Mesothelial cell of epicardium (in vitro differentiated cells): ENCODE measurements at places on chromosomes 1 and 21. TPM values are rescaled to one million over a fixed set of nuclear protein-coding genes. Genes with fewer than 3 reads are reported as not detected.
A peak's percentile ranks its signal among the peaks of the same experiment; 100 is the strongest.

DNA sequence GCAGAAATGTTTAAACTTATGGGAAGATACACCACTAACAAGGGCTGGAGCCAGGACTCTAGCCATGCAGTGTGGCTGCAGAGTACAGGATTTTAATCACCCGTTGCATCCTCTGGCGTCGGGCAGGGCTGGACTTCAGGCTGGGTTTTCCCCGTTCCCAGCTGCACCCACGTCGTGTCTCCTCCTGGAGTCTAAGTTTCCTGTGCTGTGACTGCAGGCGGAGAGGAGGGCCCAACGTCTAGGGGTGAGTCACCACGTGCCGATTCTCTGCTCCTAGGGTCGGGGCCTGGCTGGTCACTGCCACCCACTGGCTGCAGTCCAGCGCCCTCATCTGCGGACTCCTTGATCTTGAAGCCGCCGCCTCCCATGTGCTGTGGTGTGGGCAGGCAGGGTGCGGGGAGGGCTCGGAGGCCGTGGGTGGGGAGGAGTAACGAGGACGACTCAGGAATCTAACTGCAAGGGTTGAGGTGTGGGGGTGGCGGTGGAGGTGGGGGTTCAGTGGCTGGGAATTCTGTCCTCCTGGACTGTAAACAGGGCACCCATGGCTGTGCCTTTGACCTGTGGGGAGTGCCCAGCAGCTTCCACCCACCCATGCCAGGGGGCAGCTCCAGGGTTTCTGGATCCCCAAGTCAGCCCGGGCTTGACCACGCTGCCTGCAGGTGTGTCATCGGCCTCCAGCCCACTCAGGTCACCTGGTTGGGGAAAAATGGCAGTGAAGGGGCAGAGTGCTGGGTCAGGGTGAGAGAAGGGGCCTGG, 77.8 kb downstream of the ALPL start:
- DNase-seq = no peak
- H3K27ac ChIP-seq = no peak overlapping the region
- H3K36me3 ChIP-seq = no peaks in the 10 kb centered on the region
- peaks cover 19% of the 10 kb centered on the region for H3K4me1 ChIP-seq
- peaks cover 53% of the 10 kb centered on the region for H3K27me3 ChIP-seq

GRCh38 chr1:6471970-6472368, 6.0 kb upstream of the TNFRSF25 start:
- no peaks in the 10 kb centered on the region for H3K27me3 ChIP-seq
- DNase-seq = no peak
- H3K36me3 ChIP-seq = peaks cover 13% of the 10 kb centered on the region
- H3K4me1 ChIP-seq = no peaks in the 10 kb centered on the region
- no peak overlapping the region for H3K4me3 ChIP-seq

DNA sequence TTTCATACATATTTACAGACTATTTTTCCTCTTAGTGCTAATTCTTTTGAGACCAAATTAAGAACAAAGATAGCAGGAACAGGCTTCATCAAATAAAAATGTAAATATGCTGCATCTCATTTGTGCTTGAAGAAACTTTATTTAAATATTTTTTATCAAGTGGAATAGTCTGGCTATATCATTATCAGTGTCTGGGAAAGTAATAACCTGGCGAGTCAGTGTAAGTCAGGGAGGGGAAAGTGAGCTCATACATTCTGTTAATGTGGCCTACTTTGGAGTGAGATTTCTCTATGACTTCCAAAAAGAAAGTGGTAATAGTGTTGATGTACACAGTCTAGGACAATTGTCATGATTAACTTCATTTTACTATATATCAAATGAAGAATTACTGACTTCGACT, 1045.1 kb downstream of the ADGRL2 start:
- peaks cover 10% of the 10 kb centered on the region for H3K4me1 ChIP-seq
- H3K36me3 ChIP-seq = no peaks in the 10 kb centered on the region
- no peaks in the 10 kb centered on the region for H3K27me3 ChIP-seq
- no peak for DNase-seq
- no peak overlapping the region for H3K27ac ChIP-seq
- H3K4me3 ChIP-seq = no peak overlapping the region

- H3K4me1 ChIP-seq = no peaks in the 10 kb centered on the region
- no peaks in the 10 kb centered on the region for H3K27me3 ChIP-seq
- H3K27ac ChIP-seq = no peak overlapping the region
- DNase-seq = no peak
These were observed 73.9 kb downstream of the DNTTIP2 start for GRCh38 chr1:93805027-93805610.

DNA sequence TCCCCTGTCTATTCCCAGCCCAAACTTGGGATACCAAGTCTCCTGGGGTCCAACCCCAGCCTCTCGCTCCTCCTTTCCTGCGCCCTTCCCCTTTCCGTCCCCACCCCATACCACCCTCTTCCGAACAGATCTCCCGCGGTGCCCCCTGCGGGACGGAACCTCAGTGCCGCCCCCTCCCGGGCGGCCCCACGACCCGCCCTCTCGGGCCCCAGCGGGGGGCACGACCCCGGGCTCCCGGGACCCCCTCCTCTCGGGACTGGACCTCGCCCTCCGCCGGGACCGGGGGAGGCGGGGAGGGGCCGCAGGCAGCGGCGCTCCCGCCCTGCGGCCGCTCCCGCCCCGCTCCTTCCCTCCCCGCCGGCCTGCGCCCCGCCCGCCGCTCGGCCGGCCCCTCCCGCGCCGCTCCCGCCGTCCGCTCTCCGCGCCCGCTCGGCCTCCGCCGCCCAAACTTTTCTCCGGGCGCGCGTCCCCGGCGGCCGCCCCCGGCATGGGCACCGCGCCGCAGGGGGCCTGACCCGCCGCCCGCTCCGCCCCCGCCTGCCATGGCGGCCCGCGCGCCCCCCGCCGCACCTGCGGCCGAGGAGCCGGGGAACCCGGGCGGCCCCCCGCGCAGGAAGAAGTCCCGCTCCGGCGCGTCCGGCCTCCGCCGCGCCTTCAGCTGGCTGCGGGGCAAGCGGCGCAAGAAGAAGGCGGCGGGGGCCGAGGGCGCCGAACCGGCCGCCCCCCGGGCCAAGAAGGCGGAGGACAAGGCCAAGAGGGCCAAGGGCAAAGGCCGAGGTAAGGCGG, 39.0 kb upstream of the SYNC start:
- H3K36me3 ChIP-seq = no peaks in the 10 kb centered on the region
- no peak for DNase-seq
- H3K27me3 ChIP-seq = no peaks in the 10 kb centered on the region
- H3K4me3 ChIP-seq = peak overlapping the region; percentile 82

DNA sequence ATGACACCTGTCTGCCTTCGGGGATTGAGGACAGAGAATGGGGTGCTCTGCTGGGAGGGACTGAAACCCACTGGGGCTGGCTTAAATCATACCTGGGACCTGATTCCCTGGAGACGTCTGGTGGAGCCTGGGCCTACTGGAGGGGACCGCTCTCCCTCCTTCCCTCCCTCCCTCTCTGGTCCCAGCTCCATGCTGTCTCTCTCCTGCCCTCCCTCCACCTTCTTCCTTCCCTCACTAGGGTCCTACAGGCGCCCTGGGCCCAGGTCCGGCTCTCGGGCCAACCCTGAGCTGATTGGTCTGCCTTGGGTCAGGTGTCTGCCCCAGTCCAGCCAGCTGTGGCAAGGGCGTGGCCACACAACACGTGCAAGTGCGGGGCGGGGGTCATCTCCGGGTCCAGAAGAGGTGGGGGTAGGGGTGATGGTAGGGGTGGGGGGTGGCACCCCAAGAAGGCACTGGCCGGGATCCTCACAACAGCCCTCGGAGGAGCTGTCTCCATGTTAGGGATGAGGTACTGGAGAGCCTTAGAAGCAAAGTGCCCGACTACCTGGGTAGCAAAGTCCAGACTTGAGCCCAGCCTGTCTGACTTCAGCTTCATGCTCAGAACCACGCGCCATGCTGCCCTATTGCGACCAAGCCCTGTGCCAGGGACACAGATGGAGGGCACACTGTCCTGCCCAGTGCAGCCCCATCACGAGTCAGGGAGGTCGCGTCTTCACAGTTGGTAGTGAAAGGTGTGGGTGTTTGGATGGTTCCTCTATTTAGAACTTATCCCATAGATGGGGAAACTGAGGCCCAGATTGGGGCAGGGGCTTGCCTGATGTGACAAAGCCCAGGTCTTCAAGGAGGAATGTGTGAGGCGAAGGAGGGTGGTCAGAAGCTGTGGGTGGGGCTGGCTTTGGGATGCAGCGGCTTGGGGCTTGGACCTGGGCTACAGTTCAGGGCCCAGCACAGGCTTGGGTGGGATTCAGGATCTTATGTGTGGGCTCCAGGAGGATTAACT, 574.1 kb downstream of the PTPRU start:
- DNase-seq = no peak
- H3K4me1 ChIP-seq = no peaks in the 10 kb centered on the region
- no peak overlapping the region for H3K4me3 ChIP-seq
- no peak overlapping the region for H3K27ac ChIP-seq
- peaks cover 42% of the 10 kb centered on the region for H3K27me3 ChIP-seq

DNA sequence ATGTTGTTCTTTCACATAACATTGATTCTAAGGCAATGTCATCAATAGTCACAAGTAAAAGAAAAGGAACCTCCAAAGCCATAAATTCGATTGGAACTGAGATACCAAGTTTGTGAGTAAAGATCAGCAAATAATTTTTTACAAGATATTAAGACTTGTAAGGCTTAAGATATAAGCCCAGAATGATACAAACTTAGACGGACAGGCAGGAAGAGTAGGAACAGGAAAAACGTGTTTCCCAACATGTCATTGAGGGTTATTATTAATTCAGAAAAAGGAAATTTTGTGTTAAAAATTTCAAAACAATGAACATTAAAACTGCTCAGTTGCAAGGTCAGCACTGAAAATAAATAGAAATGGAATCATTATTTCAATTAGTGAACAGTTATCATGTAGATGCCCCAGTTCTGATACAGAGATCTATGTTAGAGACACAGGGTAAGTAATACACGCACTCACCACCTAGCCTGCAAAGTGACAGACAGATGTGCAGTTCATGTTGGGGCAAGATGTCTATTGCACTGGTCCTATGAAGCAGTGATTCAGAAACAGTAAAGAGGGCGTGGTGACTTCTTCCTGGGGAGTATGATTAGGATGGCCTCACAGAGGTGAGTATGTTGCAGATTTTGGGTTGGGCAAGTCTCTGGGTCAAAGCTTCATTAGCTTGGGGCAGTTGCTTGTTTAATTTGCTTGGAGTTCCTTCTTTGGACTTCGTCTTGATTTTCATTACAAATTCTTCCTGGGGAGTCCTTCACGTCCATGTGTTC, 284.4 kb downstream of the SETD4 start:
- peaks cover 38% of the 10 kb centered on the region for H3K4me1 ChIP-seq
- peaks cover 15% of the 10 kb centered on the region for H3K27me3 ChIP-seq
- H3K36me3 ChIP-seq = no peaks in the 10 kb centered on the region
- H3K27ac ChIP-seq = no peak overlapping the region
- DNase-seq = no peak

Gene ADAM30
- total RNA-seq = 0.07 TPM in 1 of 3 replicates, not detected in the others

- peaks cover 31% of the 10 kb centered on the region for H3K27me3 ChIP-seq
- no peak for DNase-seq
- H3K36me3 ChIP-seq = no peaks in the 10 kb centered on the region
These were observed 138.9 kb downstream of the FOXD2 start for GRCh38 chr1:47576758-47577115.

Gene FMO1
- 0.23 TPM in 1 of 3 replicates, not detected in the others for total RNA-seq

- DNase-seq = no peak
- H3K27ac ChIP-seq = no peak overlapping the region
- no peaks in the 10 kb centered on the region for H3K36me3 ChIP-seq
- peaks cover 11% of the 10 kb centered on the region for H3K4me1 ChIP-seq
These were observed 47.6 kb upstream of the RAP1A start for GRCh38 chr1:111571987-111572386.
